ENCODE measurements at places on chromosomes 2 and 18. TPM values are rescaled to one million over a fixed set of nuclear protein-coding genes. Genes with fewer than 3 reads are reported as not detected.

Gene TNFAIP6
- 9.0 TPM for total RNA-seq

Gene FEV
- total RNA-seq: not detected

Gene C2orf92
- 2.1 TPM for total RNA-seq

Gene RFTN2
- total RNA-seq: 8.7 TPM

- DNase-seq: no peak
These were observed 185.1 kb upstream of the CNTNAP5 start for GRCh38 chr2:123840016-123840415.

DNA sequence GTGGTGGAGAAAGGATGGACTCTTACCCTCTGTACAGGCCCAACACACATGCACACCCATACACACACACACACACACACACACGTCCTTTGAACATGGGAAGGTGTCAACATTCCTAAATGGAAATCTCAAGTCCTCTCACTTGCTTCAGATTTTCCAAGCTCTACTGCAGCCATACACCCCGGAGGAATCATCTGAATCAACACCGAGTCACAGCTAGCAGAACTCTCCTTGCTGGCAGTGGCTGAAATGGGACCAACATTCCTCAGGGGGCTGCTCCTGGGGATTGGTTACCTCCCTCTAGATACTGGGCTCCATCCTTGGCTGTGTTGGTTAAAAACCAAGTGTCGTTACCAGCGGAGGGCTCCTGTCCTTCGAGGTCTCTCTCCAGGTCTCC, 112.7 kb downstream of the BCL11A start:
- DNase-seq: no peak

- DNase-seq: no peak
These were observed 19.0 kb downstream of the TMSB10 start for GRCh38 chr2:84924173-84925106.

DNA sequence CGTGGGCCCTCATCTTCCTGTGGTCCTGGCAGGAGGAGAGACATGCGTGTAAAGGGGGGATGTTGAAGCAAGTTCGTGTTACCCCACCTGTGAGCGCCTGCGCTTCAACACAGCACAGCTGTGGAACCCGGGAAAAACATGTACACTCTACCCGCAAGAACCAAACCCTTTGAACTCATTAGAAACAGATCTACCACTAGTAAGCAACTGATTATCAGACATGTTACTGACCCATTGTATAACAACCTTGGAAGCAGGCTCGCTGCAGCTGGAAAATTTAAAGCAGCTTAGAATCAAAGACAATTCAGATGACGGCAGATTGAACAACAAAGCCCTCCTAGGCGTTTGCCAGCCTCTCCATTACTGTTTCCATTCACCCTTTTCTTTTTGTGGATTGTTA, 771.7 kb upstream of the SALL3 start:
- DNase-seq: no peak

DNA sequence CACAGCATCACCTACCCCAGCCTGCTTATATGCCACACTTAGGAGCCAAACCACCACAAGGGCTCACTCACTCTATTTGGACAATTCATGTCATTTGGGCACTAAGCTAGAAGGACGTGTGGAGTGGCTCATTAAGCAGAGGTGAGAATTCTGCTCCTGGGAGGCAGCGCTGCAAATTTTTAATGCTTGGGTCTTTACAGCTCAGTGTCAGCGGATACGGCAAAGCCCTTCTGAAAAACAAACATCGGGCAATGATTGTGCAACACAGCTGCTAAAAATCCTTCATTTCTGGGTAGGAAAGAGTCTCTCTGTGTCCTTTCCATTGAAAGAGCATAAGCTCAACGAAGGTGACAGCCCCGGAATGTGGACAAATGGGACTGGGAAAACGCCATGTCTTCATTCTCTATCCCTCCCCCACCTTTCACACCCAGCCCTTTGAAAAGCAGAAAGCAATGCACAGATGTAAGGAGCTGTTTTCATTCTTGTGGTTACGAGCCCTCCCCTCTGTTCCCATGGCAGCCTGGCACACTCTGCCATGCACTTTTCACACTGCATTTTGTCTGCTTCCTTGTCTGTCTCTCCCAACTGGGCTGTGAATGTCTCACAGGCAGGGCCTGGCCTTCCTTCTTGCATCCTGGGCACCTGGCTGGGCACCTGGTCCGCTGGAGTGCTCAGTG, 16.0 kb downstream of the TMEM177 start:
- DNase-seq: no peak

- no peak for DNase-seq
These were observed 126.6 kb downstream of the DPP4 start for GRCh38 chr2:161947406-161947805.

DNA sequence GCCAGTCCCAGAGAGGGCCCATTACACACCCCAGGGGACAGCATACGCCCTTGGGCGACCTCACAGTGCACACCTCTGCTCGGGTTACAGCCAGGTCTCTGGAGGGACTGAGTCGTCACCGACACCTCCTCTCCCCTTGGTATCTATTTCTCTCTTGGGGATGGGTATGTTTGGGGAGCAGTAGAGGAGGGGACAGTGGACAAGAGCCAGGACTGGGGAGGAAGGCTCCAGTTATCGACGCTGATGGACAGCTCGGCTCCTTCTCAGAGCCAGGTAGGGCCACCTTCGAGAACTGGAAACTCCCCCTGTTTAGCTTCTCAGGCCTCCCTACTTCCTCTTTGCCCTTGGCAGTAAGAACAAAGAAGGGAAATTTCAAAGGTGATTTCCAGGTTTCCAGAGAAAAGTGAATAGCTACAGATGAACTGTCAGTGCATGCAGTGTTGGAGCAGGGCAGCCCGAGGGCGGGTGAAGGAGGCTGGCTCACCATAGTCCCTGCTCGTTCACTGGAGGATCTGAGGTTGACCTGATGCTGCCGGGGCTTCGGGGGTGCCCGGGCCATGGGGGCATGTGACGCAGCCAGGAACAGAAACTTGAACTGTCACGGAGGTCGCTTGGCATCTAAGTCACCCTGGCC, 4.4 kb upstream of the SEMA4C start:
- DNase-seq: no peak

DNA sequence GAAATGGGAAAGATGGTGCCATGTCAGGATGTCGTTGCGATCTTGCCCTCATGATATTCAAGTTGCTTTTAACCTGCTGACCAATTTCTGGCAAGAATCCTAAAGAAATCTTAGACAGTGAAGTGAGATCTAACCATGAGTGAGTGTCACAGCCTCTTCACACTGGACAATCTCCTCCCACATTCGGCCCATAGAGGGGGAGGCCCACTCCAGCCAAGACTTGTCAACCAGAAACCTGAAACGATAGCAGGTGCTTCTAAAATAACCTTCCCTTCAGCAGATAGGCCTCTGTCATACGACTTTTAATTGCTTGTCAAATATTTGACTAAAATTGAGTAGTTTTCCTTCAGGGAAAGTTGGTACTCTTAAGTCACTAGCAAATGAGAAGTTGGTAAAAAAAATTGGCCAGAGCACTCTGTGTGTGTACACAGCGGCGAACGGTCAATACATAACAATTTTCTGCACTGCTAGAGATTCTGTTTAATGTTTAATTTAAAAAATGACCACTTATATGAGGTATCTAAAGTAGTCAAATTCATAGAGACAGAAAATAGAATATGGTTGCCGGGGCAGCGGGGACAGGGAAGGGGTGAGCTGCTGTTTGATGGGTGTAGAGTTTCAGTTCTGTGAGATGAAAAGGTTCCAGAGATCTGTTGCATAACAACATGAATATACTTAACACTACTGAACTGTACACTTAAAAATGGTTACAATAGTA, 110.2 kb downstream of the VAPA start:
- DNase-seq: no peak

- no peak for DNase-seq
These were observed 11.6 kb downstream of the GALNT5 start for GRCh38 chr2:157269060-157269459.
